Cortex of kidney (tissue), 1 donor: ENCODE measurements at places on chromosomes 5 and 9.

- no peak for DNase-seq
These were observed 12.8 kb upstream of the SRP19 start for GRCh38 chr5:112848116-112848811.

- no peak for DNase-seq
These were observed 96.2 kb downstream of the PLK2 start for GRCh38 chr5:58363461-58364249.

GRCh38 chr9:127979333-127980059 is 1.3 kb downstream of the EEIG1 start:
- no peak for DNase-seq

- DNase-seq = no peak
These were observed 879 bp upstream of the UBQLN1 start for GRCh38 chr9:83708515-83709158.

- no peak for DNase-seq
These were observed 35.2 kb downstream of the MRPS27 start for GRCh38 chr5:72284559-72285423.

- DNase-seq = no peak
These were observed 51.5 kb downstream of the HRH2 start for GRCh38 chr5:175709276-175709781.

GRCh38 chr9:137316012-137316981 is 14.2 kb upstream of the NRARP start:
- DNase-seq = no peak

- no peak for DNase-seq
These were observed 296.5 kb downstream of the ARHGAP26 start for GRCh38 chr5:143066556-143067281.

GRCh38 chr5:142015781-142016533 is 3.1 kb upstream of the GNPDA1 start:
- no peak for DNase-seq

DNA sequence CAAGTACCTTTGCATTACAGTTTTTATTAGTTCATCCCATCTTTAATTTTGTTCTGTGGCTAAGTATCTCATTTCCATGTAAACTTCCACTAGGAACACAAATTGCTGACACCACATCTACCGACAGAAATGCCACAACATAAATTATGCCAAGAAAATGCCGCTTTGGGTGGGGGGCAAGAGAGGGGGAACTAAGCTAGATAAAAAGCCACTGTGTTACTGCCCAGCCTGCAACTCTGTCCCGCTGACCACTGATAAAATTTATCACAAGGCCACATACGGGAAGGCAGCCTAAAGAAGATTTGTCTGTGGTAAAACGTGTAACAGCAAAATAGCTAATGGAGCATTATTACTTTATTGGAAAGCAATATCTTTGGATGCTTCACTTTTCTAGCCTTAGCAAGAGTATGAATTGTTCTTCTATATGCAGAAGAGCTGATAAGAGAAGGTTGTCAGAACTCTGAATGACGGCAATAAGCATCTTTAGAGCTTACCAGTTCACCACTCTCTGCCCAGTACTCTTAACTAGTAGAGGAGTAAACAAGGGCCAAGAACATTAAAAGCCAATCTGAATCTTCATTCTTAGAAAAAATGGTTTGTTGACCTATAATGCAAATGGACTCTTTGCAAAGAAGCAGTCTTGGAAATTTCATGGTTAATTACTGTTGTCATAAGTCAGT is 172.2 kb upstream of the MEF2C start:
- no peak for DNase-seq
